RCC 7860 (cell line): ENCODE measurements at places on chromosomes 2 and 18.
A peak's percentile ranks its signal among the peaks of the same experiment; 100 is the strongest.

- DNase-seq, result no peak
These were observed 86.0 kb downstream of the DTNB start for GRCh38 chr2:25587361-25587760.

DNA sequence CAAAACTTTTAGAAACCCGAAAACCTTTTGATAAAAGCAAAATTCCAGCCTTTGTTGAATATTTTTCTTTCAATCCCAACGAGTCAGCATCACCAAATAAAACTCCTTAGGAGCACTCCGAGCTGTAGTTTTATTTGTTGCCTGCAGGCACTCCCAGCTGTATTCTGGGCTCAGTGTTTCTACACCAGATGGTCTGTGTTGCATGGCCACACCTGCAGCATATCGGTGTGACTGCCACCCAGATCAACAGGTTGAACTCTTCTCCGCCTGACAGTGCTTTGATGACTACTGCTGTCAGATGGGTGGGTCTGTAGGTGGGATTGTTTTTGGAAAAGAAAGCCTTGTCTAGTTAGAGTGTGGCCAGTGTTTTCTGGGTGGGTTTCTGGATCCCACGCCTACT lies 32.7 kb downstream of the APCDD1 start:
- DNase-seq, result no peak

DNA sequence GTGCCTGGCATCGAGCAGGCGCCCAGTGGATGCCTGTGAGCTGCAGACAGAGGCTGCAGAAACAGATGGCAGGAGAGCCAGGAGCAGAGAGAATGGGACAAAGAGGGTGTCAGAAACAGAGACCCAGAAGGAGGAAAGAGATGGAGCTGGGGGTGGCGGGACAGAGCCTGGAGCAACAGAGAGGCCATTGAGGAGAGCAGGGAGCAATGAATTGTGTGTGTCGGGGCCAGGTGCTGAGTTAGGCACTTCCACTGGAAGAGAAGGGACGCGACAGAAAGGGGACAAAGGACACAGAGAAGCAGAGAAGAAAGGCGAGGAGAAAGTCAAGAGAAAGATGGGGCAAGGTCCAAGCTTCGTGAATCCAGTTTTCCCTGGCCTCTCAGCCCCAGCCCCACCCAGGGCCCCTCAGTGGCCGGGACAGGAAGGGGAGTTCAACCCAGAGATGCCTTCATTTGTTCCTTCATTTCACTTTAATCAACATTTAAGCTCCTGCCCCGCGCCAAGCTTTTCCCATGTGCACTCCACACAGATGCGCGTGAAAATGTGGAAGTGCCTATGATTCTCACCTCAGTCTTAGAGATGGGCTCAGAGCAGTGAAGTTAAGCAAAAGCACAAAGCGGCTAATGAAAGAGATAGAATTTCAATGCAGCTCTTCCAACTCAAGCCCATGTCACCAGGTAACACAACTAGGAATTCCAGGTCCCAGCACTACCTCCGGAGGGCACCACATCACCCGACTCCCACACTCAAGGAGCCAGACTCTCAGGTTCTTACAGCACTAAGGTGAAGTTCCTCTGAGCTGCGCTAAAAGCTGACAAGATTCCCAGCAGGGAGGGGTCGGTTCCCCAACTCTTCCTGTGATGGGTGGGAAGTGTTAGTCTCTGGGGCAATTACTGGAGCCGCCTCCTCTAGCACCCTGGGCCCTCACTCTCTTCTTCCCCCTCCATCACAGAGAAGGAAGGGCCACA lies 55.1 kb downstream of the TNS1 start:
- no peak for DNase-seq

DNA sequence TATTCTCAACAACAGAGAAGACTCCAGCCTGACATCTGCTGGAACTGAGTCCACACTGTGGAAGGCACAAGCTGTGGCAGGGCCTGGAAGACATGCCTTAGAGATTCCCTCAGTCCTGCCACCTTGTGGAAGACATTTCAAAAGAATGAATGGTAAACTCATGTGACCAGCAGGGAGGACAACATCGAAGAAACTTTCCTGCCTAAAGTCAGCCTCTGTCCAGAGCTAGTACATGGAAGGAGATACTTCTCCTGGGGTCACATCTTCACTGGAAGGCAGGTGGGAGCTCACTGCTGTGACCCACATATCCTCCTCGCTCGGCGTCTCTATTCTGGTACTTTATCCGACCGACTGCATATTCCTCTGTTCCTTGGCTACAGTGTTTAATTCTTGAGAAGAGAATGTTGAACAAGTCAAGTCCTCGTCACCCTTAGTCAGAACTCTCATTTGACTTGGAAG lies 59.5 kb downstream of the PUM2 start:
- DNase-seq, result peak; percentile 58

- no peak for DNase-seq
These were observed 239.0 kb downstream of the CCDC178 start for GRCh38 chr18:33201509-33201926.

GRCh38 chr2:177165061-177165583 lies 47.5 kb upstream of the HNRNPA3 start:
- DNase-seq, result peak; percentile 11

GRCh38 chr2:54042897-54043620 lies 72.3 kb upstream of the PSME4 start:
- no peak for DNase-seq

DNA sequence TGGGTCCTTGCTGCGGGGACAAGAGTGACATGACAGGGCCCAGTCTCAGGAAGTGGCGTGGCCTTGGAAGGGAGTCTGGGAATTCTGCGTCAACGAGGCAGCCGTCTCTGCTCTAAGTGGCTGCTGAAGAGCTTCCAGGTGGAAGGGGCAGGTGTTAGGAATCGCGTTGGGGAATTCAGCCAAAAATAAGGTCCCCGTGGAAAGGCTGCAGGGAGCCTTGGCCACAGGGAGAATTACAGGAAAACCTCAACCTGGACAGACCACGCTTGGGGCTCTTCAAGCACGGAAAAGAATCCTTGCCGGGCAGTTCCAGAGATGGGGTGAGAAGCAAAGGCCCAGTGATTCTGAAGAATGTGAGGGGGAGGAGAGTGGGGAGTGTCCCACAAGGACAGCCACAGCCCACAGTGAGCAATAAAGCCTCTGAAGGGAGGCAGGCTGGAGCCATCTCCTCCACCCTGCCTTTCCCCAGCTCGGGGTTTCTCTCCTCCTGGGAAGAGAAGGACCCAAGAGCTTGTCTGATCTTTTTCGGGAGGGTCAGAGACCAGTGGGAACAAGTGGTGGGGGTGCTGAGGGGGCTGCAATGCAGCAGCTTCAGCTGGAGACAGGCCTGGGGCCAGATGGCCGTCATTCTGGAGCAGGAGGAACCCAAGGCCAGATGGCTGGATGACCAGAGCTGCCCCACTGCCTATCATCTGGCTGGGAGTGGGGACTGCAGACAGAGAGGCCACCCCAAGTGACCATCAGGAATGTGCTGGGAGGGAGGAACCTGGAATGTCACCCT lies 106.4 kb upstream of the SMAD2 start:
- DNase-seq, result peak; percentile 41

GRCh38 chr18:76255070-76255683 lies 239.9 kb downstream of the ZNF516 start:
- DNase-seq, result no peak
